MM.1S (cell line): ENCODE measurements at places on chromosomes 5 and 9.

GRCh38 chr9:106700676-106701075 lies 162.3 kb upstream of the ZNF462 start:
- DNase-seq: no peak

DNA sequence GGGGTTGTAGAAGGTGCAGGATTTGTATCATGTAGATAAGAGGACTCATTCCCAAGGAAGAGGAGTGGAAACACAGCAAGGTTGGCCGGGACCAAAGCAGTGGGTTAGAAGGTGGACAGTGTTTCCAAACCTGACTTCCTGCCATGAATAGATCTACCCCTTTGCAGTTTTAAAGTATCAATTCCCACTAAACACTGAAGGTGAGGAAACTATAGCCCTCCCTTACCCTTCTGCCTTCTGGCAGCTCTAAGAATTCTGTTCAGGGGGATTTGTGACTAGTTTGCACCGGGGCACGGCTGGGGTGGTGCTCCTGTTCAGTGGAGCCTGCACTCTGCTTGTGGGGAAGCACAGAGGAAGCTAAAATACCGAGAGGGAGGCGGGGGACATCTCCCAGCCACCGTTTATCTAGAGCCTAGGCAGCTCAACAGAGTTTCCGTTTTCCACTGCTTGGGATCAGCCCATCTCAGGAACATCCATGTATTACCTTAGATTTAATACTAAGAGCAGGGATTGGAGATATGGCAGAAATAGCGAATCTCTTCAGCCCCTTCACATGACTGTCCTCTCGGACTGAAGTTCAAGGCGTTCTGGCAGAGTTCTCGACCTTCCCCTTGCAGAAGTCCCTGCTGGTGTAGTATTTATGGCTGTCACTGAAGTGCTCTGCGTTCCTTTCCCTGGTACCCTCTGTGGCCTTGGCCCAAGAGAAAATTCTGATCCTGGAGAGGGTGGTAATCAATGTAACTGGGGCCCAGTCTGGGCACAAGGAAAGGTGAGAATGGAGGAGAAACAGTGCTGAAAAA lies 5.4 kb downstream of the ISL1 start:
- no peak for DNase-seq

- DNase-seq: no peak
Observed at GRCh38 chr5:120228262-120229031, 235.7 kb upstream of the PRR16 start.

GRCh38 chr9:2939368-2939767 lies 95.5 kb upstream of the PUM3 start:
- no peak for DNase-seq

GRCh38 chr9:81829195-81829882 lies 98.9 kb upstream of the SPATA31D4 start:
- DNase-seq: no peak
